Stimulated activated CD4-positive, alpha-beta T cell treated with anti-CD3 and anti-CD28 coated beads, TNF-alpha, amount 100 ng/mL, for 24 hours (primary cell): ENCODE measurements at places on chromosomes 12 and 14.
A peak's percentile ranks its signal among the peaks of the same experiment; 100 is the strongest.

DNA sequence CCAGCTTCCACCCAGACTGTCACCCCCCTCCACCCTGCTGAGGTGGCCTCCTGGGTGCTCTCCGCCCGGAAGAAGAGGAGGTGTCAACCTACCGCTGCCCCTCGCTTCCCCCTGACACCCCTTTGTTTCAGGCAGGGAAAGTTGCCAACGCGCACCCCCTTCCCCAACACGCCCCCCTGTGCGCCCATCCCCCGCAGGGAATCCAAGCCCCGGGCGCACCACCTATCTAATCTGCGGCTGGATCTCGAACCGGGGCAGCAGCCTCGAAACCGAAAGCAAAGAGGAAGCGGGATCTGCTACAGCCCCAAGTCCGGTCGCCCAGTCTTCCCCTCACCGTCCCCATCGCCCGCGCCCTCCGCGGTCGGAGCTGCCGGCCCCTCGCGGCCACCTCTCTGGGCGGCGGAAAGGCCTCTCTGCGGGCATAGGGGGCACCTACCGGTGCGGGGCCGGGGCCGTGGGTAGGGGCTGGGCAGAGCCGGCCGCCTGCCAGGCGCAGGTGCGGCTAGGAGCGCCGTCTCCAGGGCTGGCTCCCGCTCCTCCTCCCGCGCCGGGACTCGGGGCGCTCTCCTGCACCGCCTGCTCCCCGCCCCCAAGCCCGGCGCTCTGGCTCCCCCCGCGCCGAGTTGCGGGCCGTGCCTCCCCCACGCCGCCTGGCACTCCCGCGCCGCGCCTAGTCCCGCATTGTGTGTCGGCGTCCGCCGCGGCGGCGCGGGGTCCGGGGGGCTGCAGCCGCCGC, 18.3 kb upstream of the PLEKHH1 start:
- no peak for DNase-seq

DNA sequence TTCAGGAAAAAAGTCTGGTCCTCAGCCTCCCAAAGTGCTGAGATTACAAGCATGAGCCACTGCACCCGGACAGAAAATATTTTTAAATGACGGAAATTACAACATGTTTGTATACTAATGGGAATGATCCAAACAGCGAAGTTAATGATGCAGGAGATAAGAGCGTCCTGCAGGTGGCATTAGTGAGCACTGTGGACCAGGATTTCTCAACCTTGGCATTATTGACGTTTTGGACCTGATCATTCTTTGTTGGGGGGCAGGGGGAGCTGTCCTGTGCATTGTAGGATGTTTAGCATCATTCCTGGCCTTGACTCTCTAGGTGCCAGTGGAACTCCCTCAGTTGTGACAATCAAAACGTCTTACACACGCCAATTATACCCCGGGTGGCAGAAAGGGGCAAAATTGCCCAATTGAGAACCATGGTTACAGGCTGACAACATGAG, 34.1 kb downstream of the SCFD1 start:
- peak; percentile 7 for DNase-seq

- no peak for DNase-seq
Measured at GRCh38 chr12:51390457-51390856, 749 bp downstream of the GALNT6 start.

- DNase-seq, result no peak
Measured at GRCh38 chr12:124841558-124841945, 22.1 kb downstream of the SCARB1 start.

DNA sequence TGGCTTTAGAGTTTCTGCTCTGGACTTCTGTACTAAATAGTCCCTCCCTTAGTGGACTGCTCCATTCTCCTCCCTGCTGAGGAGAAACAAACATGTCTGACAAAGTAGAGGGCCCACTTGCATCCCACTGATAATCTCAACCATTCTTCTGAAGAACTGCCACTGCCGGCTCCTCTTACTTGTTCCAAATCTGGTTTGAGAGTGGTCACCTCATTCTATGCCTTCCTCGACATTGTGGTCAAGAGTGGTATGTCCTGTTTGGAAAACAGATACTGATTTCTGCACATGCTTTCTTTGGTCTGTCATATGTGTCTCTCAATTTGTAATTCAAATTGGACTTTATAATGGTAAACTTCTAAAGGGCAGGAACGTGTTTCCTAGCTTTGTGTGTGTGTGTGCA, 36.3 kb upstream of the PLEKHA5 start:
- no peak for DNase-seq

- DNase-seq, result no peak
Measured at GRCh38 chr14:61479746-61480502, 158.5 kb downstream of the PRKCH start.

DNA sequence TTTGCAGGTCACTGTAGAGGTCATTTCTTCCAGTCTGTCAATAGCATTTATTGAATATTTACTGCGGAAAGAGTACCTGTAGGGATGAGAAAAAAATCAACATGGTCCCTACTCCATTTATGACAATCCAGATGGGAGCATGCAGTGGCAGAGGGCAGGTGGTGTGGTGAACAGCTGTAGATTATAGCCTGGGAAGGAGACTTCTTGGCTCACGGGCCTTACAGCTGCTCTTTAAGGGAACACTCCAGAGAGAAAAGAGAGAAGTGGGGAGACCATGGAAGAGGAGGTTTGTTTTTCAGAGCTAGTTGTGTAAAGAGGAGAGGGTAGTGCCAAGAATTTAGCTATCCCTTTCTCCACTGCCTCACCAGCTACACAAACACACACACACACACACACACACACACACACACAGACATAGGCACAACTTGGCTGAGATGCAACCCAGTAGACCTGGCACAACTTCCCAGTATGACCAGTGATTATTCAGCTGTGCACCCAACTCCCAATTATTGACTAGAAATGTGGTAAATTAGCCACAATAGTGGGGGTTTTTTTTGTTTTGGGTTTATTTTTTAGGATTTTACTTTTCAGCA, 41.0 kb downstream of the GPHB5 start:
- DNase-seq, result no peak

GRCh38 chr14:94823556-94824341, 53.8 kb upstream of the GSC start:
- no peak for DNase-seq

GRCh38 chr12:123671876-123672275, 963 bp downstream of the TCTN2 start:
- DNase-seq, result no peak

- DNase-seq, result no peak
Measured at GRCh38 chr12:108643941-108644810, 10.5 kb upstream of the SELPLG start.

DNA sequence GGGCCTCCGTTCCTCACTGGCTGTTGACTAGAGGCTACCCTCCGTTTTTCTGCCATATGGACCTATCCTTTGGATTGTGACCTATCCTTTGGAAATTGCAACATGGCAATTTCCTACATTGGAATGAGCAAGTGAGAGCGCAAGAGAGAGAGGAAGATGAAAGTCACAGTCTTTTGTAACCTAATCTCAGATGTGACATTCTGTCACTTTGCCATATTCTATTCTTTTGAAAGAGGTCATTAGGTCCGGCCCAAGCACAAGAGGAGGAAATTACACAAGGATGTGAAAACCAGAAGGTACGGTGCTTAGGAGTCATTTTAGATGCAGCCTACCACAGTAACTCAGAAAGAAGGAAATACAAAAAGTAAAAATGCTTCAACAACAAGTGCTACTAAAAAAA, 47.3 kb upstream of the SRP54 start:
- no peak for DNase-seq

DNA sequence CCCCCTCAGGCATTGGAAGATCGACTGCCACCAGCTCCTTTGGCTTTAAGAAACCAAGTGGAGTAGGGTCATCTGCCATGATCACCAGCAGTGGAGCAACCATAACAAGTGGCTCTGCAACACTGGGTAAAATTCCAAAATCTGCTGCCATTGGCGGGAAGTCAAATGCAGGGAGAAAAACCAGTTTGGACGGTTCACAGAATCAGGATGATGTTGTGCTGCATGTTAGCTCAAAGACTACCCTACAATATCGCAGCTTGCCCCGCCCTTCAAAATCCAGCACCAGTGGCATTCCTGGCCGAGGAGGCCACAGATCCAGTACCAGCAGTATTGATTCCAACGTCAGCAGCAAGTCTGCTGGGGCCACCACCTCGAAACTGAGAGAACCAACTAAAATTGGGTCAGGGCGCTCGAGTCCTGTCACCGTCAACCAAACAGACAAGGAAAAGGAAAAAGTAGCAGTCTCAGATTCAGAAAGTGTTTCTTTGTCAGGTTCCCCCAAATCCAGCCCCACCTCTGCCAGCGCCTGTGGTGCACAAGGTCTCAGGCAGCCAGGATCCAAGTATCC, 288.7 kb downstream of the NAV3 start:
- DNase-seq, result no peak

- DNase-seq, result no peak
Measured at GRCh38 chr12:101050631-101051030, 159.4 kb downstream of the SLC5A8 start.

DNA sequence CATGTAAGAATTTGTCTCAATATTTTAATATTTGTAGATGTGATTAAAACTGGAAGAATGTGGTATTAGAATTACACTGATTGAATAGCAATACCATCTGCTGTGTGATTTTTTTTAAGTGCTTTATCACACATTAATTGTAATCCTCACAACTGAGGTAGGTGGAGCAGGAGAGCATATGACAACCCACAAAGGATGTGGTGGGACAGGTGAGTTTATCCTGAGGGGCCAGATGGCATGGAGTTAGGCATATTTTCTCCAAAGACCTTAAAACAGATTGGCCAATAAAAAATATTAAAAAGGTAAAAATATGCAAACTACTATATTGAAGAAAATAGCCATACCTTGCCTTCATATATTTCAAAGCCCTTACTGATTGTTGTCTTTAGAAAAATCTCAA, 7.8 kb downstream of the LRRC10 start:
- no peak for DNase-seq

DNA sequence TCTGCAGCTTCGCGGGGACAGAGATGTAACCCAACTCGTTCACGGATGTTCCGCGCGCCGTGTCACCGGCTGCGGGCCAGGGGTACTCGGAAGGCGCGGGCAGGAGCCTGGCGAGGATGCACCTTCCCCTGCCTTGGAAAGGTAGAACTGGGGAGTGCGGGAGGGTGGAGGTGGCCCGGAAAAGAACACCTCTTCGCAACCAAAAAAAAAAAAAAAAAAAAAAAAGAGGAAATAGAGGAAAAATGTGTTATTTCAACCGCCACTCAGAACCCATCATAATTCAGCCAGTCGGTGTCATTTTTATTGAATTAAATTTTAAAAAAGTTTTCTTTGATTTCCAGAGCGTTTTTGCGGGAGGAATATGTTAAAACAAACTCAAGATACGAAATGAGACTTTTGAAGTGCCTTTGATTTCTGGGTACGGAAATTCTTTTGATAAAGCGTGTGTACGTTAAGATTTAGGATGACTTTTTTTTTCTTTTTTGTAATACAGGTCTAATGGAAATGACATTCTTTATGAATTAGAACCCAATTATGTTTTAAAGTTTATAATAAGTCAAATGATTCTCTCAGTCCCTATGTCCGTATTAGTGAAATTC, 8.9 kb downstream of the CDKN1B start:
- DNase-seq, result no peak

- DNase-seq, result no peak
Measured at GRCh38 chr14:32622742-32623141, 293.6 kb downstream of the AKAP6 start.

DNA sequence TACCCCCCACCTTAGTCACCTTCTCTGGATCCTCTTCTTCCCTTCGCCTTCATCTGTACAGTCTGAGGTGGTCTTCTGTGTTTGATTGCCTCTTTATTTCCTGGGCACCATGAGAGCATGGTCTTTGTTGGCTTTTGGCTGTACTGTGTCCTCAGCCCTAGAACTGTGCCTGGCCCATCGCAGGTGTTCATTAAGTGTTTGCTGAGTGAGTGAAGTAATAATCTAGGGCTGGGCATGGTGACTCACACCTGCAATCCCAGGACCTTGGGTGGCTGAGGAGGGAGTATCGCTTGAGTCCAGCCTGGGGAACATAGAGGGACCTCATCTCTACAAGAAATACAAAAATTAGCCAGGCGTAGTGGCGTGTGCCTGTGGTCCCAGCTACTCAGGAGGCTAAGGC, 13.9 kb downstream of the ALDH2 start:
- no peak for DNase-seq

DNA sequence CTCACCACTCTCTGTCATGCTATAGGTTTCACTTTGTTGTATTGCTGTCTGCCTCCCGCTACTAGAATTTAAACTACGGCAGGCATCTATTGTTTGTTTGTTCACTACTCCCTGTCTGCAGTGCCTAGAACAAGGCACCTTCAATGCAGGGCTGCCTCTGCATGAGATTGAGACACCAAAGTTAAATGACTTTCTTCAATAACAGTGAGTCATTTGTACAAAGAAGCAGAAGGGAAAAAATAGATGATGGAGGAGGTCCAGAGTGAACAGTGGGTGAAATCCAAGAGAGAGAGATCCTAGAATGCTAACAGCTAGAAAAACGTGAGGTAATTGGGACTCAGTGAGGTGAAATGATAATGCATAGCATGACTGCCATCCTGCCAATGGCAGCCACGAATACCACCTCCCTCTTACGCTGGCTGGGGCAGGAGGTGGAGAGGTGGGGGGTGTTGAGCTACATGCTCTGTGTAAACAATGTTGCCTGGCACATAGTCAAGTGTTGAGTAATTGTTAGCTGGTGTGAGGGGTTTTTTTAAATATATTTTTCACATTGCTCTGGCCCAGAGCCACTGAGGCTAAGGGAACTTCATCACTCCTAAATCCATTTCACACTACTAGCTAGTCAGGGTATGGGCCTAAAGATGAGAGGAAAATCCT, 367.6 kb downstream of the RPS29 start:
- DNase-seq, result no peak

DNA sequence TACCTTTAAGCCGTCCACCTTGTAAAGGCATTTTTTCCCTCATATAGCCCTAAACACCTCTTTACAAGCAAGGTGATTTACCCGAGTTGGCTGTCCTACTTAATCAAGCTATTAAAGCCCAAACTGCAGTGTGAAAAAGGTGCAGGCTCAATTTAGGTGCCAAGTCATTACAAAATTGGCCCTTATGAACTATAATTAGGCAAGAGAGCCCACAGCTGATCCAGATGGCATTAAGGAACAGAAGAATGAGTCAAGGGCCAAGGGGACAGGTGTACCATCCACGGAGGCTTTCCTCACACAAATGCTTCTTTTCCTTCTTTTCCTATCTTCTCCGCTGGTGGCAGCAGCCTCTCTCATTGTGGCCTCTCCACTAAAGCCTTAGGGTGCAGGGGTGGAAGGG, 90.5 kb downstream of the TTC8 start:
- DNase-seq, result no peak

- no peak for DNase-seq
Measured at GRCh38 chr12:16636435-16637055, 30.6 kb upstream of the LMO3 start.
